Activated CD8-positive, alpha-beta memory T cell treated with anti-CD3 and anti-CD28 coated beads for 36 hours (primary cell): ENCODE measurements at places on chromosomes 3 and 15. TPM values are rescaled to one million over a fixed set of nuclear protein-coding genes. Genes with fewer than 3 reads are reported as not detected.

Gene DUOXA2
- not detected for total RNA-seq

Gene POPDC2
- 1.4 TPM for total RNA-seq

Gene TTC21A
- 1.2 TPM for total RNA-seq

Gene CEP97
- total RNA-seq, result 18.5 TPM

Gene PRSS50
- not detected for total RNA-seq

Gene UBR1
- 26.7 TPM for total RNA-seq

Gene MME
- not detected for total RNA-seq

Gene ATP10A
- 31.8 TPM for total RNA-seq

Gene KIF7
- 3.4 TPM for total RNA-seq

Gene XPC
- total RNA-seq, result 28.9 TPM

Gene NPAP1
- total RNA-seq, result not detected

Gene CLEC3B
- total RNA-seq, result not detected

Gene IL17RC
- 0.27 TPM for total RNA-seq

Gene GOLGA6L10
- total RNA-seq, result 1.1 TPM

Gene HYPK
- 21.8 TPM for total RNA-seq

Gene TMIE
- total RNA-seq, result 0.25 TPM

Gene MESP1
- total RNA-seq, result 7.3 TPM

Gene CHAC1
- 25.2 TPM for total RNA-seq

Gene HACD2
- 34.5 TPM for total RNA-seq

Gene ILDR1
- not detected for total RNA-seq

Gene TUSC7
- total RNA-seq, result not detected

Gene TRIM42
- total RNA-seq, result not detected

Gene CRABP1
- total RNA-seq, result not detected

Gene PGBD4
- total RNA-seq, result 2.9 TPM

Gene GLDN
- not detected for total RNA-seq

Gene MKRN2OS
- total RNA-seq, result not detected

Gene GOLGA6L4
- total RNA-seq, result 1.1 TPM

Gene OR5K2
- not detected for total RNA-seq

Gene DLEC1
- total RNA-seq, result 0.63 TPM

Gene AHSG
- not detected for total RNA-seq

Gene KLHL6
- total RNA-seq, result 34.6 TPM

Gene IL12A
- total RNA-seq, result not detected

Gene ADCY5
- not detected for total RNA-seq

Gene IL20RB
- 0.63 TPM for total RNA-seq

Gene CASR
- total RNA-seq, result not detected

Gene EPHB3
- total RNA-seq, result not detected

Gene TASOR
- 57.1 TPM for total RNA-seq

Gene FETUB
- not detected for total RNA-seq

Gene DNAJA4
- total RNA-seq, result 38.8 TPM

Gene ACKR2
- 1.3 TPM for total RNA-seq

Gene BTLA
- 15.6 TPM for total RNA-seq

Gene WNT5A
- total RNA-seq, result not detected

Gene CDHR4
- total RNA-seq, result not detected

Gene LRRN1
- 0.67 TPM for total RNA-seq

Gene TLR9
- 0.23 TPM for total RNA-seq

Gene SYNM
- total RNA-seq, result 1.2 TPM

Gene CPNE4
- total RNA-seq, result not detected

Gene EPHA6
- not detected for total RNA-seq

Gene FLNB
- 14.3 TPM for total RNA-seq

Gene FGD5
- total RNA-seq, result not detected

Gene CEMIP
- not detected for total RNA-seq

Gene CYP8B1
- total RNA-seq, result not detected
